ENCODE measurements at places on chromosomes 1 and 21.
A peak's percentile ranks its signal among the peaks of the same experiment; 100 is the strongest.

- DNase-seq = no peak
Measured at GRCh38 chr1:76224752-76225151, 150.2 kb downstream of the ST6GALNAC3 start.

DNA sequence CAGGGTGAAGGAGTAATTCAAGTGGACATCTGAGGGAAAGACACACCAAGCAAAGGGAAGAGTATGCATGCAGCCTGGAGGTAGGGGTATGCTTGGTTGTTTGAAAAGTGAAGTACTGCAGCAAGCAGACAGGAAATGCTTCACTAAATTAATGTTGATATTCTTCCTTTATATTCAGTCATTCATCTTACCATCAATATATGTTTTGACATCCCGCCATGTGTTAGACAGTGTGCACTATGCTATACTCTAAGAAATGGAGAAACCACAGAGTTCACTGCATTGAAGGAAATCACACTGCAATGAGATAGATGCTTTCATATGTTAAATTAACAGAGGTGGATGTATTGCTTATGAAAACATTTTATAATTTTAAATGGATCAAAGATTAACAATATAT, 82.9 kb downstream of the HSPA13 start:
- DNase-seq = no peak

DNA sequence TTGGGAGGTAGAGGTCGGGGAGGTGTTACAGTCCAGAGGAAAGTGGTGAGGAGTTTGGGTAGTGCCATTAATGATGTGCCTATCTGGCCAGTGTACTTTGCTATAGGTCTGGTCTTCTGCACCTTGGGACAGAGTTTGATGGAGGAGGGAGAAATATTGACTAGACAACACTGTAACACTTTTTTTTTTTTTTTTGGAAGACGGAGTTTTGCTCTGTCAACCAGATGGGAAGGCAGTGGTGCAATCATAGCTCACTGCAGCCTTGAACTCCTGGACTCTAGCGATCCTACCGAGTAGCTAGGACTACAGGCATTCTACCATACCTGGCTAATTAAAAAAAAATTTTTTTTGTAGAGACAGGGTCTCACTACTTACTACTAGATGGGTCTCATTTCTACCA, 1.9 kb downstream of the SCP2 start:
- DNase-seq = no peak

DNA sequence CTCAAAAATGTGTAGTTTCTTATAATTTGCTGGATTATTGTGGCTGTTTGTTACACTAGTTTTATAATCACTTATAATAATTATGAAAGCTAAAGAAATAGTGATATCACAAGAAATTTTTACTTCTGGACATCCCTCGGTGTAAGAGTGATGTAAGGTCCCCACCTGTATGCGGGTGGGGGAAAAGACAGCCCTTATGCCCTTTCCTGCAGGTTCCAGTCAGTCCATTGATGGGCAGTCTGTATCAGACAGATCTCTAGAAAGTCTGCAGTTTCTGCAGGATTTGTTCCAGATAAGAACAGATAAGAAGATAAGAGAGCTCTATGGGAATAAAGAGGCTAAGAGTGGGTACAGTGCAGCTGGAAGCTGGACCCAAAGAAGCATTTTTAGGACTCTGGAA, 89.3 kb downstream of the NTNG1 start:
- no peak for DNase-seq

DNA sequence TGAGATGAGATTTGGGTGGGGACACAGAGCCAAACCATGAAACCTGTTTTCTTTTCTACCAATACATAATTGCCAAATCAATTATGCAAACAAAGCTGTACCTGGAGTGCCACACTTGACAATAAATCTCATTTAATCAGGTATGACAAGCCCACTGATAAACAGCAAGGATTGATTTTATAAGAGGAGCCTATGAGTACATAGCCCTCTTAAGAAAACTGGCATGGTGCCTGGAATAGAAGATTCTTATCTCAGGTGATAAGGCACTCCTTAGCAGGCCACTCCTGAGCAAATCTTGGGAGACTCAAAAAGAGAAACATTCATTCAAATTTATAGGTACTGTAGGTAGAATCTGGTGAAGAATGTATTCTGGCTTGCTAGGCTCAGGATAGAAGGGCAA, 28.6 kb upstream of the PDE4B start:
- no peak for DNase-seq

DNA sequence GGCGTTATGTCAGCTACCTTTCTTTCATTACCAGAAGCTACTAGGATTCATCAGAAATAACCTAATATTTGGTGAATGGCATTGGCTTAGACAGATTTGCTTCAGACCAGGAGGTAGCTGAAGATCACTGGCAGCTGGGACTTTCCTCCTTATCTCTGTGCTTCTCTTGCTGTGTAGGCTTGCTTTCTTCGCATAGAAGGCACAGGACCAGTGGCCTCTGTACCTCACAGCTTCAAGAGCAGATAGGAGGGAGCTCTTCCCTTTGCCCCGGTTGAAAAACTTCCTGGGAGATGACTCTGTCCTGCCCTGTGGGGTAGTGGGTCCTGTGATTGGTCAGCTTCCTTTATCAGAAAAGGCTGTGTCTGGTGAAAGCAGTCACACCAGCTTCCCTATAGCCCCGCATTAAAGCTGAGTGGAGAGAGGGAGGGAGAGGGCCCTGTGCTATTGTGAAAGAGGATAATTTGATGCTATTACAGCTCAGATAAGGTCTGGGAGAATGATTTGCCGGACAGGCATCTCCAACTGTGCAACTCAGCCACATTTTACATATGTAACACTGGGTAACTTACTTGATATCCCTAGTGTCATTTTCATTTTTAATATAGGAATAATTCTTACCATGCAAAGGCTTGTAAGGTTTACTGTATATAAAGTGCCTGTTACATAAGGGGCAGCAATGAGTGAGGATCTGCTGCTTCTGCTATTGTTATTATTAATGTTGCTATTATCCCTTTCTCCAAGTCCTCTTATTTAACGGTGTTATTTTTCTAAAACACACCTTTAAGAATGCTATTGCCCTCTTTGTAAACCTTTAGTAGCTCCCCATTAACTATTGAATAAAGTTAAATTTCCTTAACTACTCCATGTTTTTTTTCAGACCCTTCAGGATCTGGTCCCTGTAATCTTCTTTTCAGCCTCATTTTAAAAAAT, 31.6 kb downstream of the OSBPL9 start:
- peak; percentile 73 for DNase-seq

GRCh38 chr1:165381745-165382505, 25.4 kb upstream of the LMX1A start:
- no peak for DNase-seq

DNA sequence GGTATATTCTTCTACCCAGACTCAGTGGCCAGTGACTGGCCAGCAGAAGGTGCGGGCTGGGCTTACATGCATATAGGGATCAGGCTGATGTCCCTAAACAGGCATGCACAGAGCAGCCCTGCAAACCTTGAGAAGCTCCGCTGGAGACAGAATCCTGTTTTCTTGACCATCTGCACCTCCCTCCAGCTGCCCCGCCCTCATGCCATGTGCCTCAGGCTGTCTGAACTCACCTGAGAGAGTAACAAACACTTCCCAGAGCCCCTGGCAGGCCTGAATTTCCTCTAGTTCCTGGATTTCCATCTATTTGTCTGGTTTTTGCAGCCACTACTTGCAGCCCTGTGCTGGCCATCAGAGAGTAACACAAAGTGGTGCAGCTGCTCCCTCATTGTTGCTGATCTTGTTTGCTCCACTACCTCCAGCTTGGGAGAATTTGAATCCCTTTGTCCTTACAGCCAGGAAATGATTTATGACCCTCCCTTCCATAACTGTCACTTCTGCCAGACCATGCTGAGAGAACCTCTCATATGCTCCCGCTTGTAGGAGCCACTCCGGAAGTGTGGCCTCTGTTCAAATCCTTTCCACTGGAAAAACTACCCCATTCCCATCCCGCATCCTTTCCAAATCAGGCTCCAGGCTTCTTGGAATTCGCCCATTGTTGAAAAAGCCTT, 113.6 kb downstream of the NMNAT2 start:
- no peak for DNase-seq

DNA sequence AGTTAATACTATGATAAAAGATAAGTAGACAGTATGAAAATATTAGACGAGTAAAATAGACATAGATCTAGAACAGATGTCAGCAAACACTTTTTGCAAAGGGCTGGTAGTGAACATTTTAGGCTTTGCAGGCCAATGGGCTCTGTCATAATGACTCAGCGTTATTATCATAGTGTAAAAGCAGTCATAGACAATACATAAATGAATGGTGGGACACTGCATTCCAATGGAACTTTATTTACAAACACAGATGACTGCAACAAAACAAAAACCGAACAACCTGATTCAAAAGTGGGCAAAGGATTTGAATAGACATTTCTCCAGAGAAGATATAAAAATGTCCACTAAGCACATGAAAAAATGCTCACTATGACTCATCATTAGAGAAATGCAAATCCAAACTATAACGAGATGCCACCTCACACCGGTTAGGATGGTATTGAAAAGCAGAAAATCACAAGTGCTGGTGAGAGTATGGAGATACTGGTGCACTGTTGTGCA, 7.3 kb downstream of the GSTM5 start:
- peak; percentile 47 for DNase-seq

GRCh38 chr1:3436451-3436850, 18.0 kb upstream of the ARHGEF16 start:
- no peak for DNase-seq

GRCh38 chr1:70947835-70948234, 99.8 kb downstream of the PTGER3 start:
- no peak for DNase-seq

GRCh38 chr1:245671966-245672767, 517.4 kb downstream of the KIF26B start:
- no peak for DNase-seq

DNA sequence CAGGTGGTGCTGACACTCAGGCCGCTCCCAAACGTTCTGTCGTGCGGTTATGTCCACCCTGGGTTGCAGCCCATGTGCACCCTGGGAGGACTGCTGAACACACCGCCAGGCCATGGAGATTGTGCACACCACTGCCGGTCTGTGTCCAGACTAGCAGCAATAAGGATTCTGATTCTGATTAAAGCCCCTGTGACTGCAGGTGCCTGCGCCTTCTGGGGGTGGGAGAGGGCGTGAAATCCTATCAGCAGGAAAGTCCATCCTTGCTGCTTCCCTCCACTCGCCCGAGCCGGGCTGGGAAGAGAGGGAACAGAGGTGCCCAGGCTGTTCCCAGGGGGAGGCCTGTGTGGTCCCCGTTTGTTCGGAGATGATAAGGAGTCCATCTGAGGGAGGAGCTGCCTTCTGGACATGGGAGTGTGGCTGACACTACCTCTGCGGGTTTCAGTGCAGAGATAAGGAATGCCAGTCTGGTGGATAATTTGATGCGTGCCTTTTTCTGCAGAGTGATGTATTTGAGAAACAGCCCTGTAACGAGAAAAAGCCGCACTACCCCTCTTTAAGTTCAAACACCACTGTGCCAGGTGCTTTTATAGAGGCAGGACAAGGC, 41.2 kb downstream of the BACE2 start:
- no peak for DNase-seq

GRCh38 chr1:231049121-231049979, 9.3 kb upstream of the FAM89A start:
- DNase-seq = peak; percentile 62

GRCh38 chr21:40768056-40768455, 78.9 kb downstream of the DSCAM start:
- DNase-seq = no peak

DNA sequence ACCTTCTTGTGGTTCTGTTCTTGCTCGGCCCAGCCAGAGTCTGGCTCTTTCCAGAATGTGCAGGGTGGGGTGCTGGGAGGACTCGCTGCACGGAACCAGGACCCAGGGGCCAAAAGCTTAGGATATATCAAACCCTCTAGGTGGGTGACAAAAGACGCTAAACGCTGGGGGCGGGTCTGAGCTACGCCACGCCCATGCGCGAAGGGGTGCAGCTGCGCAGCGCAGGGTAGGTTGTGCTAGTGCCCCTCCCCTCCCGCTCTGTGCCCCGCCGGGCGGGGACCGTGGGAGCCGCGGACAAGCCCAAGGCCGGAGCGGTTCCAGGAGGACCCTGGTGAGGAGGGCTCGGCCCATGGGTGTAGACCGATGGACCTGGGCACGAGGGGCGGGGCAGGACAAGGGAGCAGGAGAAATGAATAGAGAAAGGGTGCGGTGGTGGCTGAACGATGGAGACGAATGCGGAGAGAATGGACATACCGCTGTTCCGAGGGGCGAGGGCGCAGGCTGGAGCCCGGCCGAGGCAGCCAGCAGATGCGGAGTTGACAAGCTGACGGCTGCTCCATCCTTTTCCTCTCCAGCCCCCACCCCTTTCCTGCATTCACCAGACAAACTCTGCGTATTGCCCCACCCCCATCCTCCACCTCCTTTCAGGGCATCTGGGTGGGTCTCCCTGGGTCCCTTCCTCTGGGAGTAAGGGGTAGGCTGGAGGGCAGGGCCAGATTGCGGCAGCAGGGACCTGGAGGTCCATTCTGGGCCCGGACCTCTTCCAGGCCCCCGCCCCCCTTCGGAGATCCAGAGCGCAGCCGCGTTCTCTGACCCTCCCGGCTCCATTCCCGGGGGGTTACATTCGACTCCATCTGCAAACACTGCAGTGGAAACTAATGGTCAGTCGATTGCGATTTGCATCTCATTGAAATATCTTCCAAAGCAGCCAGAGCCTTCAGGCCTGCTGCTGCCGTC, at the start of gene RUSC1:
RUSC1 (plus strand) TSS at position 234 of the 957 bp plus-strand sequence. CDS start 880 bp downstream, outside the sequence.
- peak; percentile 62 for DNase-seq

DNA sequence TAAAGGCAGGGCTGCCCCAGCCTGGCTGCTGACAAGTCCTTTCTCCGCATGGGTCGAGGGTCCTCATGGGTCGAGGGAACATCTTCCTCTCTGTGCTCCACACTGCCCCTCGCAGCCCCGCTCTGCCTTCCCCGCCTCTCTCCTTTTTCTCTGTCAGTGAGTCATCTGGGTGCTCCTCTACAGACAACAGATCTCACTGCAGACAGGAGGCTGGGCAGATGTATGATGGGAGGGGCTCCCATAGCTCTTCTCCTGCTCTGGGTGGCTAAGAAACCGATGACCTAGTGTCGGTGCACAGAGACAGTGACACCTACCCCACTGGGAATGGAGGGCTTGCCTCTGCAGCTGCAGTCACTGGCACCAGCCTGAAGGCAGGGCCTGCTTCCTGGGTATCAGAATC, 5.5 kb downstream of the KCNA10 start:
- peak; percentile 40 for DNase-seq

GRCh38 chr1:84834419-84835064, 58.5 kb downstream of the LPAR3 start:
- DNase-seq = no peak

DNA sequence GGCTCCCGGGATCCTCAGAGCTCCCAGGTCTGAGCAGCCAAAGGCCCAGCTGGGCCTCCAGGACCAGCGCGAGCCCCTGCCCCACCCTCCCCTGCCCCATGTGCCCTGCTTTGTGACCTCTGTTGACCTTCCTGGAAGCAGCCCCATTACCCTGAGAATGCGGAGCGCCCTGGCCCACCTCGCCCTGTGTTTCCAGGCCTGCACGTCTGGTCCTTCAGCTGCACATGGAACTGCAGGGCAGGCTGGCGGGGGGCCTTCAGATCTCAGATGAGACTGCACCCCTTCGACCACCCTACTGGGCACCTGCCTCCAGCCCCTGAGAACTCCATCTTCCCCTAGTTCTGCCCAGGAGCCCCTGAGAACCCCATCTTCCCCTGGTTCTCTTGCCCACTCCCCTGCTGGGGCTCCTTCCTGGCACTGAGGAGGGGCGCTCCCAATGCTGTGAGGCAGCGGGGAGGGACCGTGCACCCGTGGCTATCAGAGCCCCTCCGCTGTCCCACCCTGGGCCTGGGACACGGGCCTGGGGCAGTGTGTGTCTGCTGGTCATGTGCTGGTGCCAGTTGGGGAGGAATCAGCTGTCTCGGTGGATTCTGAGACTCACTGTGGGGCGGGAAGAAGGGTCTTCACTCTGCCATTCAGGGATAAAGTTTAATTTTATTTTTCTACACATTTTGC, 25.1 kb downstream of the TMEM201 start:
- no peak for DNase-seq
